ENCODE measurements at places on chromosomes 16 and 17. TPM values are rescaled to one million over a fixed set of nuclear protein-coding genes. Genes with fewer than 3 reads are reported as not detected.

The CA7 gene
- not detected for total RNA-seq

The SPECC1 gene
- 80.8 TPM for total RNA-seq

The RNF227 gene
- total RNA-seq = 2.6 TPM

The HOXB6 gene
- total RNA-seq = 196 TPM

The CCDC154 gene
- 2.0 TPM for total RNA-seq

The STAC2 gene
- total RNA-seq = 0.08 TPM

The FOXJ1 gene
- total RNA-seq = 0.28 TPM

DNA sequence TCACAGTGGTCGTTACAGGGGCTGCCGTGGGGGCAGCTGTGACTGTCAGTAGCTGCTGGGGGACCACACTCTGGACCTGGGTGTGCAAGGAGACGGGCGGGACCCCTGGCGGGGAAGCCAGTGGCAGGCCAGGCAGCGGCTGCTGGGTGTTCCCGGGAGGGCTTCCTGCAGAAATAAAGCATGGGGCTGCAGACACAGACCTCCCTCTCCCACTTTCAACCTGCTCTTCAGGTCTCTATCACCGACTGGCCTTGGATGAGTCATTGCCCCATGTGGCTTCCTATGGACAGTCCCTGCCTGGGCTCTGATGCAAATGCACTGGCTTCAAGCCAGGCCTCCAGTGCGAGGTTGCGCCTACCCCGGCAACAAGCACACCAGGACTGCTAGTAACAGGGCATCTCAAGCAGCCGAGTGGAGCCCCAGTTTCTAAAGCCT lies 17.2 kb downstream of the SREBF1 start:
- peak overlapping the region; percentile 39 for H3K27ac ChIP-seq
- no peak overlapping the region for H3K4me3 ChIP-seq
- DNase-seq = no peak
- no peaks in the 10 kb centered on the region for H3K27me3 ChIP-seq
- H3K4me1 ChIP-seq = peaks cover 67% of the 10 kb centered on the region
- H3K36me3 ChIP-seq = no peaks in the 10 kb centered on the region

DNA sequence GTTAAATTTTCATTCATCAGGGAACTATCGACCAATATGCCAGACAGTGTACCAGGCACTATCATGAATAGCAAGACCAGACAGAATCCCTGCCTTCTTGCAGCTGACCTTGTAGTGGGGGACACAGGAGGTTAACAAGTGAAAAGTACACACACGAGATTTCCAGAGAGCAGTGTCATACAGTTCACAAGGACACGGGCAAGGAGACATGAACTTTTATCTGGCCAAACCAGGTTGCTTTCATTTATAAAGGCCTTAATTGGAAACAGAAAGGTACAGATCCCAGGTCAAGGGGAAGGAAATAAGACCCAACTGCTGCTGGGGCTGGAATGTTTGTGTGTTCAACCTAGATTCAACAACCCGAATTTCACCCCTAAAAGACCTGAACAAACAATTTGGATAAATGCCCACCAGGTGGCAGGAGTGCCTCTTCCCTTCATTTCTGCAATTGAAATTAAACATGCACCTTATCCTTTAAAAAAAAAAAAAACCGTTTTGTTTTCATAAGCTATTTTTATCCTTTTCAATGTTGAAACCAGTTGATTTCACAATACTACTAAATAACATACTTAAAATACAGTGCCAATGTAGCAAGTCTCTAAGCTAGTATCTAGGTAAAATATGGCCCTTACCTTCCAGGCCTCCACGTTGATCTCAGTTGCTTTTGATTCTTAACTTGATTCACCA lies 65.9 kb downstream of the EMP2 start:
- H3K27me3 ChIP-seq = no peaks in the 10 kb centered on the region
- H3K36me3 ChIP-seq = no peaks in the 10 kb centered on the region
- H3K4me1 ChIP-seq = no peaks in the 10 kb centered on the region
- no peak overlapping the region for H3K4me3 ChIP-seq
- peak; percentile 38 for DNase-seq

DNA sequence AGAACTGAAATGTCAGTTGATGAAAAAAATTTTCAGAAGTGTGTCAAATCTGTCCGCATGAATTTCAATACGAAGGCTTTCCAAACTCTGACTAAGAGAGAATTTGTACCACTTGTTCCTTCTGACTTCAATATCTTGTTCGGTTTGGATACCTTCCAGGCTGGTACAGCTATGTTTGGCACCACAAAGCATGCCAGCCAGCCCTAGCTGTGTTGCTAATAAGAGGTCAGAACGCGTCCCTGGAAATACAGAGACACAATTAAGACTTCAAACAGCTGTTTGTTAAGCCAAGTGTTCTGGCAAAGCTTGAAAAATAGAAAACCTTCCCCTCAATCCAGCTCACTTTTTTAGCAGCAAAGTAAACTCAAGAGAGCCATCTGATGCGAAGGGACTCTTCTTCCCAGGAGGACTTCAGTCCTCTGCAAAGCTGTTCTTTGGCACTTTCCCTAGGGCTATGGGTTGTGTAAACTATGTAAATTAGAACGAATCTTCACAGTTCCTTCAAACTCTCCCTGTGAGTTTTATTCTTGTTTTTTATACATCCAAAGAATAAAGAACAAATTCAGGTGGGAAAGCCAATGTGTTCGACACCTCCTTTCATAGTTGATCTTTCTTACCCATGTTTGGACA lies 35.1 kb downstream of the GRB2 start:
- no peaks in the 10 kb centered on the region for H3K36me3 ChIP-seq
- no peak overlapping the region for H3K4me3 ChIP-seq
- H3K27me3 ChIP-seq = no peaks in the 10 kb centered on the region
- no peak overlapping the region for H3K27ac ChIP-seq
- DNase-seq = no peak

GRCh38 chr17:65219124-65219523 lies 82.0 kb downstream of the RGS9 start:
- H3K4me1 ChIP-seq = no peaks in the 10 kb centered on the region
- no peak for DNase-seq
- no peaks in the 10 kb centered on the region for H3K36me3 ChIP-seq
- peaks cover 11% of the 10 kb centered on the region for H3K27me3 ChIP-seq

GRCh38 chr16:30876867-30877266 lies 17.0 kb downstream of the BCL7C start:
- H3K36me3 ChIP-seq = peaks cover 5% of the 10 kb centered on the region
- H3K27ac ChIP-seq = peak overlapping the region; percentile 95
- peak overlapping the region; percentile 87 for H3K4me3 ChIP-seq
- H3K4me1 ChIP-seq = peaks cover 11% of the 10 kb centered on the region
- DNase-seq = no peak
- no peaks in the 10 kb centered on the region for H3K27me3 ChIP-seq

DNA sequence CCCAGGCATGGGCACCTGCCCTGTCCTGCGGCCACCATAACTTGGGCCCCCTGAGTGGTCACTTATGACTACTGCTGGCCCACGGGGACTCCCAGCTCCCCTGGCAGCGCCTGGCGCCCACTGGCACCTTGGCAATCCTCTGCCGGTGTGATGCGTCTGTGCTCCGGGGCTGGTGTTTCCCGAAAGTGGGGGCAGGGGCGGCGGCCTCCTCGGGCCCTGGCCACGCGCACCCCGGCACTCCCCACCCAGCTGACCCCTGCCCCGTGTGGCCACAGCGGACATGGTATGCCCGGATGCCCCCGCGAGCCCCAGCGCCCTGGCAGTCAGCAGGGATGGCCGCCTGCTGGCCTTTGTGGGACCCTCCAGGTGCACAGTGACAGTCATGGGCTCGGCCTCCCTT lies 8.3 kb downstream of the WDR90 start:
- H3K4me3 ChIP-seq = no peak overlapping the region
- DNase-seq = no peak
- no peaks in the 10 kb centered on the region for H3K36me3 ChIP-seq
- H3K4me1 ChIP-seq = peaks cover 15% of the 10 kb centered on the region

GRCh38 chr17:66255112-66255511 lies 25.9 kb upstream of the APOH start:
- no peaks in the 10 kb centered on the region for H3K4me1 ChIP-seq
- peak overlapping the region; percentile 37 for H3K27ac ChIP-seq
- H3K36me3 ChIP-seq = no peaks in the 10 kb centered on the region
- no peak overlapping the region for H3K4me3 ChIP-seq
- DNase-seq = no peak

DNA sequence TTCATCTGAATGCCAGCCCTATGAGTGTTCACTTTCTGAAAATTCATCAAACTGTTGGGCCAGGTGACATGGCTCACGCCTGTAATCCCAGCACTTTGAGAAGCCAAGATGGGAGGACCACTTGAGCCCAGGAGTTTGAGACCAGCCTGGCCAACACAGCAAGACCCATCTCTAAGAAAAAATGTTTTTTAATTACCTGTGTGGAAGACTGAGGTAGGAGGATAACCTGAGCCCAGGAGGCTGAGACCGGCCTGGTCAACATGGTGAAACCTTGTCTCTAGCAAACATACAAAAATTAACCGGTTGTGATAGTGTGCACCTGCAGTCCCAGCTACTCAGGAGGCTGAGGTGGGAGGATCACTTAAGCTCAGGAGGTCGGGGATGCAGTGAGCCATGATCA lies 10.3 kb downstream of the MYH11 start:
- DNase-seq = no peak
- no peaks in the 10 kb centered on the region for H3K27me3 ChIP-seq
- no peaks in the 10 kb centered on the region for H3K36me3 ChIP-seq
- H3K4me3 ChIP-seq = no peak overlapping the region

Measured in Panc1 (cell line).